ENCODE measurements at places on chromosomes 16 and 17. TPM values are rescaled to one million over a fixed set of nuclear protein-coding genes. Genes with fewer than 3 reads are reported as not detected.

Gene KRTAP2-2
- total RNA-seq = not detected

Gene CACNG3
- total RNA-seq = not detected

Gene MPV17L
- total RNA-seq = 7.2 TPM

GRCh38 chr17:27236717-27237315, 57.1 kb upstream of the WSB1 start:
- DNase-seq = no peak

GRCh38 chr17:29726715-29727252, 104.1 kb upstream of the CORO6 start:
- DNase-seq = no peak

DNA sequence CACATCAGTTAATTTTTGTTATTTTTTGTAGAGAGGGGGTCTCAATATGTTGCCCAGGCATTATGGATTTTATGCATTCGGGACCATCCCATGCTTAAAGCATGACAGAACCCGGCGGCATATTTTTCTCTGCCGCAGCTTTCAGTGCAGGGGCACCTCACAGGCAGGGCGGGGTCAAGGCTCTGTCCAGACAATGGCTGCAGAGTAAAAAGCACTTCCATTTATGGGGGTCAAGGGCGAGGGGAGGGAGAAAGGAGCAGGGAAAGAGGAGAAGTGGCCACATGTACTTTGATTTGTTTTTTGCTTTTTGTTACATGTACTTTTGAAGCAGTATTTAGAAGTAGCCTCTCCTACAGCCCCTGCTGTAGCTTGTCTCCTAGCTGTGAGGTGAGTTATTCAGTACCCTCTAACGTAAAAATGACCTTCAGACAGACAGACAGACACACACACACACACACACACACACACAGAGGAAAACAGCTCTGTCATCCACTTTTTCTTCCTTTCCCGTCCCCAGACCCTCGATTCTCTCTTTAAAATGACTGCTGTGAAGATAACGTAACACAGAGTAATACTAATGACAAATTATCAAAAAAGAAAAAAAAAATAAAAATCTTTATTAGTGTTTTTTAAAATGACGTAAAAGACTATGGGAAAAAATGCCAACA, 856 bp upstream of the SCPEP1 start:
- no peak for DNase-seq

- no peak for DNase-seq
These were observed 86.9 kb upstream of the CIBAR2 start for GRCh38 chr16:85199069-85199725.

Measured in posterior vena cava (tissue), 2 donors.